Activated CD4-positive, alpha-beta T cell treated with anti-CD3 and anti-CD28 coated beads for 48 hours (primary cell): ENCODE measurements at places on chromosomes 6 and 20.

GRCh38 chr20:37160683-37161082 lies 18.4 kb upstream of the RPN2 start:
- DNase-seq = no peak

- DNase-seq = no peak
These were observed 28.3 kb upstream of the NHSL1 start for GRCh38 chr6:138527411-138528088.

DNA sequence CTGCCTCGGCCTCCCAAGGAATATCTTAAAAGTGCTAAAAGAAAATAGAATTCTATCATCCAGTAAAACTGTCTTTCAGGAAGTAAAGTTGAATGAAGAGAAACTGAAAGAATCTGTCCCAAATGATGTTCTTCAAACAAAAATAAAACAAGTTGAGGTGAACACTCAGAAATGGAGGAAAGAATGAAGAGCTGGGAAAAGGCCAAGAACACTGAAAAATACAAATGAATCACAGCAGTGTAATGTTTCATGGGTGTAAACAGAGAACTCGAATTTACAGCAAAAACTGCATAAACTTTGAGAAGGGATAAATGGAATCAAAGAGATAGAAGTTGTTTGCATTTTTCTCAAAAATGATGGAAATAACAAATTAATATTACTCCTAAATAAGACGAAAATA lies 317.3 kb downstream of the TAF4 start:
- no peak for DNase-seq

DNA sequence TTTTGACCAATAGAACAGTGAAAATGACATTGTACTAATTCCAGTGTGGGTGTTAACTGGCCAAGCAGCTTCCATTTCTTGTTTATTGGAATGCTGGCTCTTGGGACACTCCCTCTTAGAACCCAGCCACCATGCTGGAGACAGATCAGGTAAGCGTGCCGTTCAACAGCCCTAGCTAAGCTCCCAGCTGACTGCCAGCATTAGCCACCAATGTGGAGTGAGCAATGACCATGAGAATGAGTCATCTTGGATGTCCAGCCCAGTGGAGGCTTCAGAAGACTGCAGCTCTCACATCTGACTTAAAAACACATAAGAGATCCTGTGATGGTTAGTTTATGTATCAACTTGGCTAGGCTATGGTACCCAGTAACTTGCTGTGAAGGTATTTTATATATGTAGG lies 3.0 kb upstream of the LINC00237 start:
- DNase-seq = no peak

GRCh38 chr6:167774881-167775280 lies 51.8 kb upstream of the AFDN start:
- no peak for DNase-seq

DNA sequence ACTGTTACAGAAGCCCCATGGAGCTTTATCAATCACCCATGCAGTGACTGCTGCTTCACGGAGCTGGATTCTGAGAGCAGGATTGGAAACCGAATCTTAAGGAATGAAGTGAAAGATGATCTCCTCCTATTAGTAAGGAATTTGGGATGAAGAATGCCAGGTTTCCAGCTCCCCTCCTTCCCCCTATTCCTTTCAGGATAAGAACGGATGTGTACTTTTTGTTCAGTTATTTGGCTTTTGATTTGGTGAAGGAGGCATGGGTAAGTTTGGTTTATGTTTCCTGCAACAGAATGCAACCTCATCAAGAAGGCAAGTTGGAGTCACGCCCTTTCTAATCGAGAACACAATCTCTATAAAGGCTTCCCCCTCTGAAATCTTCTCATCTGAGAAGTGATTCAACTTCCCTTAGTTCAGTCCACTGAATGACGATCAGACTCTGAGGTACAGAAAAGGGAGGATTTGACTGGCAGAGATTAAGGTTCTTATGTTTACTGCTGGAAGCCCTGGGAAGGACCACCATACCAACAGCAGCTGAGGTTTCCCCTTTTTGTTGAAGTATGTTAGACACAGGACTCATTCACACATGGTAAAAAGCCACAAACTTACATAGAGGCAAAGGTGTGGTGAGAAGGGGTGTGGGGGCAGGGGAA lies 5.5 kb downstream of the ELMO2 start:
- DNase-seq = peak; percentile 11

GRCh38 chr6:148221196-148221979 lies 121.2 kb upstream of the SASH1 start:
- no peak for DNase-seq

DNA sequence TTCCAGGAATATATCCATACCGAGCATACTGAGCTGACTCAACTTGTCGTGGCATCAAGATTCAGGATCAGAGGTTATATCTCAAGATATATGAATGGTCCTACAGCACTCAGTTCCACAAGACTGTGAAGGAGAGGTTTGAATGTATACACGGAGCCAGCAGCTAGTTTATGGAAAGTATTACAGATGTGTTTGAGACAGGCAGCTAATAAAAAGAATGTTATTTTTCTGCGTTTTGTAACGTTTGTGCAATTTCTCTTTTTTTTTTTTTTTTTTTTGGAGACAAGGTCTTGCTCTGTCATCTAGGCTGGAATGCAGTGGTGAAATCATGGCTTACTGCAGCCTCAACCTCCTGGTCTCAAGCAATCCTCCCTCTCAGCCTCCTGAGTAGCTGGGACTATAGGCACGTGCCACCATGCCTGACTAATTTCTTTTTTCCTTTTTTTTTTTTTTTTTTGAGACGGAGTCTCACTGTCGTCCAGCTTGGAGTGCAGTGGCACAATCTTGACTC lies 3.4 kb upstream of the FAM110A start:
- DNase-seq = no peak

DNA sequence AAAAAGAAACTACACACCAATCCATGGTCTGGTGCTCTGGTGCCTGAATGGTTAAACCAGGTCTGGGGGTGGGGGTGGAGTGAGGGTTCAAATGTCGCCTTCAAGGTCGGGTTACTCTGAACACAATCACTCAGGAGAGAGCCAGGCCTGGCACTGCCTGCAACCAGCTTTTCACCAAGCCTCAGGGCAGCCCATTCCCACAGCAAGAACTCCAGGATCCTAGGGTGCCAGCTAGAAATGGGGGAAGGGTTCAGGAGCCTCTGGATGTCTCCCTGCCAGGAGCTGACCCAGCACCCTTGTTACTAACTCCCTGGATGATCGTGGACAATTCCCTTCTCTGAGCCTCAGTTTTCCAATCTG lies 6.7 kb downstream of the SDC4 start:
- no peak for DNase-seq

- no peak for DNase-seq
These were observed 736.2 kb upstream of the ADGRB3 start for GRCh38 chr6:67898875-67899274.

DNA sequence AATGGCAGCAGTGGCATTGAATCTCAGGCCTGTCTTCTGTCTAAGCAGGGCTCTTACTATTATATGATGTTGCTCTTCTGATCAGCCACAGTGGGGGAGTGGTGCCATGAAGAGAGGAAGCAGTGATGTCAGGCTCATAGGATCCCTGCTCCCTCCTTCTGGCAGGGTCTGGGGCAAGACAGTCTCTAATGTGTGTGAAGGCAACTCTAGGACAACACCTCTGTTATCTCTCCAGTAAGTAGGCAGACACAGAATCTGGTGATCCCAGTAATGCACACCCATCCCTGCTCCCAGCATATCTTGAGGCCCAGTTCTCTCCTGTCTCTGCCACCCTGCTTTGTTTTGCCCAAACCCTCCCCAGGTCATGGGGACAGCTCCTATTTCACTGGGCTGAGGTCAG lies 8.8 kb downstream of the C20orf202 start:
- no peak for DNase-seq

DNA sequence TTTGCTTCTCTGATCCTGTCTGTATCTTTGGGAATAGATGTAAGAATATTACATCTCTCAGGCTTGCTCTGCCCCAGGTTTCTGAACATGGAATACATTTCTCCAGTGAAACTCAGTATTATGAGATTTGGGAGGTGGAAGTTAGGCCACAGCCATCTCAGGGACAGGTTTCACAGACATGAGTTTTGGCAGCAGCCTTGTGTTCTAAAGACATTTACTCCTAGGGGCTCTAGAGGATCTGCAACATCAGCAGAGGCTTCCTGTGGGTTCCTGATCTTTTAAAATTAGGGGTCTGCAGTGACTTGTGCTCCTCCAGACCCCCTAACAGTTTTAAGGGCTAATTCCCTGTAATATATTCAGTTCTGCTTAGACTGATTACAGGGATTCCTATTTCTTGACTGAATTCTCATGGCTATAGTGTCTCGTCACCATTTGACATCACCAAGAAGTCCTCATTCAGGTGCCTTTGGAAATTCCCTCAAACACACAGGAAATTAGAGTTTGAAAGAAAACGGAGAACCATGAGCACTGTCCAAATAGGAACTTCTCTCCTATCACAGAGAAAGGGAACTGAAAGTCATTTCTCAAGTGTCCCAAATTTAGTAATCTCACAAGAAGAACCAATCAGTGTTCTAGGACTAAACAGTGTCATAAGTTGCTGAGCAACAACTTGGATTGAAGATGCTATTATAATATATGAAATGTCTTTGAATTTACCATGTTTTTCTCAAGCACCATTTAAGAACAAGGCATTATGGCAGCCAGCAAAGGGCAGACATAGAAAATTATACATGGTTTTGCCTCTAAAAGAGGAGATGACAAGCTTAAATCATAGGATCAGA lies 2.5 kb upstream of the HLA-DRA start:
- no peak for DNase-seq

GRCh38 chr6:3439961-3440360 lies 16.9 kb downstream of the SLC22A23 start:
- no peak for DNase-seq

DNA sequence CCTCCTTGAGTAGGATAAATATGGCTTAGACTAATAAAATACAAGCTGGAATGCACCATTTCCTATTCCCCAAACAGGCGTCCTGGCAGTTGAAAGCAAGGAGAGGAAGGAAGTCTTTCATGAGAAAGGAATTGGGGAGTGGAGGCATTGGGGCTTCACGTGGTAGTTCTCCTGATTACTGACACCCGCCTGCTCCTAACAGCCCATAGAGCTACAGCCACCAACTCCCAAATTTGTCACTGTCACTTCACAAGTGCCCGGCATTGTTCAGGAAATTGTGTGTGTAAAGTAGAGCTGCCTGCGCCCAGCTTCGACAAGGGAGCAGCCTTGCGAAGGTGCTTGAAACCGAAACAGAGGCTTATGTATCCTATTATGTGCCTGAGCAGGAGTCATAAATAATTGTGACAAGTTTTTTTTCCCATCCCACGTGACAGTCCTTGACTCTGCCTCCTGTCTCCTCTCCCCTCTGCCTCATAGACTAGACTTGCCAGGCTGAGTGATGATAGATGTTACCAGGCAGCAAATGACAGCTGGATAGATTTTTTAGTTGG lies 301.7 kb upstream of the ZFP64 start:
- peak; percentile 28 for DNase-seq

DNA sequence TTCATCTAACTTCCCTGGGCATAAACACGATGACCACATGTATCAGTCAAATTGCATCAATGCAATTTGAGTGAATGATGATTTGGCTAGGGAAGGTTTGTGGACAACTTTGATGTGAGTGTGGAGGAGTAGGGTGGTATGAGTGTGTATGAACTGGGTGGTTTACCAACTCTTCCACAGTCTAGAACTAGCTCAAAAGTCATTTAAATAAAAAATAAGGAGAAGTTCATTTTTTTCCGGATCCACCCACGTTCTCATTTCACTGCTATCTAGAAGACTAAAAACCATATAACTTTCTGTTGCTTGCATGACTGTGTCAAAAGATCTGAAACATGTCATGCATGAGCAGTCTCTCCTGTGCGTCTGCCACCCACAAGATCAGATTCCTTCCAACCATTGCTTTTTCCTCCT lies 23.6 kb downstream of the SLC35D3 start:
- DNase-seq = peak; percentile 17

GRCh38 chr6:135066397-135066796 lies 11.8 kb upstream of the HBS1L start:
- no peak for DNase-seq

DNA sequence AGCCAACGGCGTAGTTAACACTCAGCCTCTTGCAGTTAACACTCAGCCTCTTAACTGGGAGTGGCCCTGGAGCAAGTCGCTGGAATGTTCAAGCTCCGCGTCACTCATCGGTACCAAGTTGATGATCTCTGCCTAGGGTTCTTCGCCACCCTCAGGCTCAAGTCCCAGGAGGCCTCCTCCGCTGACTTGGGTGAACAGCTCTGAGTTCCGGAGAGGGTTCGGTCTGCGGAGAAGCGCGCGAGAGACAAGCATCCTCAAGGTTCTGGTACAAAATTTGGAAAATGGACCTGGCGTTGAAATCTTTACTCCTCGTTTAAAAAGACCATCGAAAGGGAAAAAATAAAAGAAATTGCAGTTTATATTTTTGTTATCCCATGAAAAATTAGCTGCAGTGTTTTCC lies 876 bp upstream of the DSP start:
- DNase-seq = no peak

GRCh38 chr20:2820896-2821869 lies 5.0 kb downstream of the TMEM239 start:
- no peak for DNase-seq

GRCh38 chr6:70846207-70846835 lies 110.5 kb downstream of the B3GAT2 start:
- no peak for DNase-seq

DNA sequence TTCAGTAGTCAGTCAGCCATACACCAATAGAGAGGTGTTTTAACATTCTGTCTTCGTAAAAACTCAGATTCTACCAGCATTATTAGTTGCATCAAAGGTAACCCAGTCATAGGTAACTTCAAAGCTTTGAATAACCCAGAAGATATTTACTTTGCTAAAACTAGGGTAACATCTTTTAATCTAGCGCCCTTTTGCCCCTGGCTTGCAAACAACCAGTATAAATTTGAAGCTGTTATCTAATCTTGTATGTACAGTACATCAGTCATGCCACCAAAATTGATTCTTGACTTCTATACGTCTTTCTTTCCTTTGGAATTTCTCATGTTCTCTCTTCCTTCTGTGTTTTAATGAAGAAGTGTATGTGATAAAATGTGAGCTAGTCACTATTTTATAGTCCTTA lies 109.3 kb downstream of the LIN28B start:
- DNase-seq = no peak

DNA sequence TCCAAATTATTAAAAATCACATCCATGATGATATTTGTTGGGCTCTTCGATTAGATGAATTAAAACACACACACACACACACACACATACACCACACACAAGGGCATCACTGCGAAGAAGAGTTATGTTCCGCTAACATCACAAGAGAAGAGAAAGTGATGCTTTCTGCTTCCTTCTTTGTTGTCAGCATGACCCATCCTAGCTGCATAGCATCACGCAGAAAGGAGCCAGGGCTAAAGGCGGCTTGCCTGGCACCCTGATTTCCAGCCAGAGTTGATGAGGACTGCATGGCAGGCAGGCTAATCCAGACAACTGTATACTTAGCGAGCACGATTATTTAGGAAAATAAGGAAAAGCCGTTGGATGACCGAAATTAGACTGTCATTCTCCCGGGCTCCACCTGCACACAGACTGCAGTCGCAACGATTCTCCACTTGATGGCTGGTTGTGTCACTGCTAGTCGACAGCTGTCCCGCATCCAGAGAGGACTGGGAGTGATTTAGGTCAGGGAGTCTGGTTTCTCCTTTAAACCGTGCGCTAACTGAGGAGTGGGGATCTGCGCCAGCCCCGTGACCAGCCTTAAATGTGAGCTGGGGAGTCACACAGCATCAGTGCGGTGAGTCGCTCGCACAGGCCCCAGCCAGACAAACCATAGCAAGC lies 70.6 kb upstream of the SOX4 start:
- no peak for DNase-seq

- DNase-seq = no peak
These were observed 42.6 kb upstream of the TMEM170B start for GRCh38 chr6:11494786-11495564.
